ENCODE measurements at places on chromosomes 3 and 15.

DNA sequence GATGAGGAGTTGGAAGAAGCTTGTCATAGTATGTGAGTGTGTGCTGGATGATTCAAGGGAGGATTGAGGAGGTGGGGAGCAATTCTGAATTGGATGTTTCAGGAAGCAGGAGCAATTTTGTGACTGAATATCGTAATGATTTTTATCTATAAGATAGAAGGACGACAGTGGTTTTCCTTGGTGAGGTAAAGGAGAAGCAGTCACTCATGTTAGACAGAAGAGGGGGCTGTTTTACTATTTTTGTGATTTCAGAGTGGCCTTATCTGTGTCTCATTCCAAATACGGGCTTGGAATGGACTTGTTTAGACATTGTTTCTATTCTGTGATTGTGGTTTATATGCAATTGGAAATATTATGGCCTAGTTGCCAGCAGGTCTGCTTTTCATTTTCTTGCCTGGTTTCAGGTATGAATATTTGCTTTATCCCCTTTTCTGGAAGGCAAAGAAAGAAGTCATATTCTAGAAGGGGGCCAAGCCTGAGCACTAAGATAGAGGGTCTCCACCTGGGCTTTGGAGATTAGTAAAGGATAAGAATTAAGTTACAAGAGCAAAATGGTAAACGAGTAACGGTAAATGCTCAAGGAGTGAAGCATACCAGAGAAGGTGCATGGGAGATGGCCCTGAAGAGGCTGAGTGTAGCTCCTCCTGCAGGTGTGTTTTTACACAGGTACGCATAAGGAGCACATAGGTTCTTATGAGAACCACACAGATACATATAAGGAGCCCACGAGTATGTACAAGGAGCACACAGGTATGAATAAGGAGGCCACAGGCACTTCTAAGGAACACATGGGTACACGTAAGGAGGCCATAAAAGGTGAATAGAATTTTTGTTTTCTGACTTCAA, 124.6 kb upstream of the KCNAB1 start:
- DNase-seq: no peak

DNA sequence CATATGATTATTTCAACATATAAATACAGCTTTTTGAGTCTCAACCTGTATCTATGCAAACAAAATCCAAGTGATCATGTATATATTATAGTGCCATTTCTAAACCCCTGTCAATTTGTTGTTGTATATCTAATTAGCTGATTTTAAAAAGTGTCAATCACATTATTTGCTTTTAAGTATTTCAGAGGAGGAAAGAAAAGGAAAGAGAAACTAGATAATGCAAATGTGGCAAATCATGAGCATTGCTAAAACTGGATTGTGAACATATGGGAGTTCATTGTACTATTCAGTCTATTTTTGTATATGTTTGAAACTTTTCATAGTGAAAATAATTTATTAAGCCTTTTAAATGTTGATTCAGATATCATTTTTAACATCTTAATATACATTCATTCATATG, 190.7 kb downstream of the ZIC4 start:
- DNase-seq: no peak

GRCh38 chr15:88118741-88119140, 137.8 kb downstream of the NTRK3 start:
- no peak for DNase-seq

DNA sequence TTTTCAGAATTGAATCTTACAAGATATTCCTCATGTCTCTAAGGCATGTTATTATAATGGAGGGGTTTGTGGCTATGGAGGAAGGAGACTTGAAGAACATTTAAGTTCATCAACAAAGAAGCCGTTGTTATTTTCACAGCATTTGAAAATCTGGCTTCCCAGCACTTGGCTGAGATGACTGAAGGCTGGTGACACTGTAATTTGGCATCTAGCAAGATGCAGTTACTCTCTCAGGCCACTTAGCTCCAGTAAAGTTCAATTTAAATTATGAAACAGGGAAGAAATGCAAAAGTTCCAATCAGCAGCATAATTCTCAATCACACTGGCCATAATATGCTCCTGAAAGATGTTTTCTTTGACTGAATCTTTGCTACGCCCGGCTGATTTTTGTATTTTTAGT, 139.4 kb upstream of the NUDT16 start:
- no peak for DNase-seq

DNA sequence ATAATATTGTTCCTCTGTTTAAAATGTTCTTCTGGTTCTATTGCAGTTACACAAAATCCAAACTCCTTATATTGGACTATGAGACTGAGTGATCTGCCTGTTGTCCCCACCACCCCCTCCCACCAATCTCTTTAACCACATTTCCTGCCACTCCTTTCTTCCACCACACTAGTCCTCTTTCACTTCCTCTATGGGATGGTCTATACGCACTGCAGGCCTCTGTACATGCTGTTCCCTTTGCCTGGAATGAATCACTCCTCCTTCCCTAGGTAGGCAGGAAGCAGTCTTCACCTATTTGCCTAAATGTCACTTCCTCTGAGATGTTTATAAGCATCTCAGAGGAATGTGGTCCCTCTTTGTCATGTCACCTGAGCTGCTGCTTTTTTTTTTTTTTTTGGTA, 4.0 kb downstream of the MAP2K1 start:
- no peak for DNase-seq

DNA sequence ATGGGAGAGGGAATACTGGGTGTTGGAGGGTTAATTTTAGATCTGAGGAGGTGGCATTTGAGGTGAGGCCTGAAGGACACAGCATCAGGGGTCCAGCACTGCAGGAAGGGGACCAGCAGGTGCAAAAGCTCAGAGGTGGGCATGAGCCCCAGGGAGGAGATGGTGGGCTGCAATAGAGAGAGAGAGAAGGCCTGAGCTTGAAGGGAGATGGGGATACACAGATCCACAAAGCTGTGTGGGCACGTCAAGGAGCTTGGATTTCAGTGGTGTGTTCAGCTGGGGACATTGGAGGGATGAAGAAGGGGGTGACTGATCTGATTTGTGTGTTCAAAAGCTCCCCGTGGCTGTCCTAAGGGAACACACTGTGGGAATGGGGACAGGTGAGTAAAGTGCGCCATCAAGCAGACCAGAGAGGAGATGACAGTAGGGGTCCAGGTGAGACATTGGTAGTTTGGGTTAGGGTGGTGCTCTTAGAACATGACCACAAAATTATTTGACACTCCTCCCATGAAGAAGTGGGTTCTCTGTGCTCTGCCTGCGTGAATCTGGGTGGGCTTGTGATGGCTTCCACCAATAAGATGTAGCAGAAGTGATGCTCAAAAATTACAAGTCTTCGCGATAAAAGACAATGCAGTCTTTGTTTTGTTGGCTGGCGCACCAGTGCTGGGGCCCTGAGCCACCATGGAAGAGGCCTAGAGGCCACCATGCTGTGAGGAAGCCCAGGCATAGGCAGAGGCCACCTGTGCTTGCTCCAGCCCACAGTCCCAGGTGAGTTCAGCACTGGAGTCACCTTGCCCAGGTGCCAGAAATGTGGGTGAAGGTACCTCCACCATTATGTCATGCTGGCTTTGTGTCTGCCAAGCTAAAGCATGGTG, 1.9 kb upstream of the WNT7A start:
- no peak for DNase-seq

GRCh38 chr15:96342406-96343112, 12.1 kb downstream of the NR2F2 start:
- DNase-seq: no peak

Measured in activated naive CD4-positive, alpha-beta T cell treated with anti-CD3 and anti-CD28 coated beads, Interleukin-2, amount 50 U/mL, for 16 hours (primary cell).